ENCODE measurements at places on chromosomes 12 and 14.

GRCh38 chr12:120190985-120191480 lies 3.5 kb downstream of the GCN1 start:
- DNase-seq = no peak

DNA sequence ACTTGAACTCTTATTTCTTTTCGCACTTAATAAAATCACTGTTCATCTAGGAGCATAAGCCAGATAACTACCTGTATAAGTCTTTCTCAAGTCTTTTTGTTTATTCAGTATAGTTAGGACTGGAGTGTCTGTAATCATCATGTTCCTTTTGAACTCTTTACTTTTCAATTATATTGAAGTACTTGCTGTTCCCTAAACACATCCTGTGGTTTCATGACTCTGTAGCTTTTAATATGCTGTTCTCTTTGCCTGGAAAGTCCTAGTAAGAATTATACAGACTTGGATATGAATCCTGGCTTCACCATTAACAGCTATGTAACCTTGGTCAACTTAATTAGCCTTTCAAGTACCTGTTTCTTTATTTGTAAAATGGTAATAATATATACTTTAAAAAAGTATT lies 88.2 kb downstream of the CCDC91 start:
- no peak for DNase-seq

GRCh38 chr12:132029503-132030300 lies 80.0 kb downstream of the EP400 start:
- DNase-seq = no peak

DNA sequence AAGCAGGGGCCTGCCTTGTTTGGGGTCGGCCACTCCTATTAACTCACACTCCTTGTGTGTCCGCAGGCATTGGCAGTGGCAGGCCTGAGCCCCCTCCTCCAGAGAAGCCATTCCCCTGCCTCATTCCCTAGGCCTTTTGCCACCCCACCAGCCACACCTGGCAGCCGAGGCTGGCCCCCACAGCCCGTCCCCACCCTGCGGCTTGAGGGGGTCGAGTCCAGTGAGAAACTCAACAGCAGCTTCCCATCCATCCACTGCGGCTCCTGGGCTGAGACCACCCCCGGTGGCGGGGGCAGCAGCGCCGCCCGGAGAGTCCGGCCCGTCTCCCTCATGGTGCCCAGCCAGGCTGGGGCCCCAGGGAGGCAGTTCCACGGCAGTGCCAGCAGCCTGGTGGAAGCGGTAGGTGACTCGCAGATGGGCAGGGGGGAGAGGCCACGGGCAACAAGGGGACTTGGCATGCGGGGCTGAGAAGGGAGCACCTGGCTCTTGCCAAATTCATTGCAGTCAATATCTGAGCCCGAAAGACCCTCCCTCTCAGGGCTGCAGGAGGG lies 106.3 kb upstream of the FKBP4 start:
- DNase-seq = no peak

DNA sequence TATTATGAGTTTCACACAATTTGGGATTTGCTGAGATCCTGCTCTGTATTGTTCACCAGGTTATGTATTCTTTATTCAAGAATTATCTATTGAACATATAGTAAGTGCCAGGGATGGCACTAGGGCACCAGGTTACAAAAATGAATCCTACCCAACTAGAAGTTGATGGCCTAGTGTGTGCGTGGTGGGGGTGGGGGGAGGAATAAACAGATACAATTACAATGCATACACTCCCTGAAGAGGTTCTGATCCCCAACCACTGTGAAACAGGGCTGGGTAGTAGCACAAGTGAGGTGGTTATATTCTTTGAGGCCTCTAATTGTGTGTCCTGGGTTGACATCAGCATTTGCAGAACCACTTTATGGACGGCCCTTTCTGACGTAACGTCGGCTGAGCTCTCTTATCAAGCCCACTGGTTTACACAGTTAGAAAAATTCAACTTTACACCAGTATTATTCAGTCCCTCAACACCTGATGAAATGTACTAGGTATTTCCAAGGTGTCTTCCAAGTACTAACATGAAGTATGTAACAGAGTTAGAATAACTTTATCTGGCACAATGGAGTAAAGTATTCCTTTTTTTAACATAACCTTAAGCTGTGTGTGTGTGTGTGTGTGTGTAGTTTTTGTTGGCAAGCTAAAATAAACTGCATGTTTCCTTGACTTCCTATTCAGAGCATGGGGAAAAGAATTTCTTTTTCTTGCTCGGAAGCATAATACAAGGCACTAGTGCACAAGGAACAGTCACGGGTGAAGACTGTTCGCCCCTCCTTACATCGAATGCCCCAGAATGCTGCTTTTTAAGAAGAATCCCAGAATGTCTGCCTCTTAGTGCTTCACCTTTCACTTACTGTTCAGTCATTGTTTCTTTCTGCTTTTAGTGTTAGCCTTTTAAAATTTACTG lies 8.1 kb upstream of the GLRX5 start:
- no peak for DNase-seq

DNA sequence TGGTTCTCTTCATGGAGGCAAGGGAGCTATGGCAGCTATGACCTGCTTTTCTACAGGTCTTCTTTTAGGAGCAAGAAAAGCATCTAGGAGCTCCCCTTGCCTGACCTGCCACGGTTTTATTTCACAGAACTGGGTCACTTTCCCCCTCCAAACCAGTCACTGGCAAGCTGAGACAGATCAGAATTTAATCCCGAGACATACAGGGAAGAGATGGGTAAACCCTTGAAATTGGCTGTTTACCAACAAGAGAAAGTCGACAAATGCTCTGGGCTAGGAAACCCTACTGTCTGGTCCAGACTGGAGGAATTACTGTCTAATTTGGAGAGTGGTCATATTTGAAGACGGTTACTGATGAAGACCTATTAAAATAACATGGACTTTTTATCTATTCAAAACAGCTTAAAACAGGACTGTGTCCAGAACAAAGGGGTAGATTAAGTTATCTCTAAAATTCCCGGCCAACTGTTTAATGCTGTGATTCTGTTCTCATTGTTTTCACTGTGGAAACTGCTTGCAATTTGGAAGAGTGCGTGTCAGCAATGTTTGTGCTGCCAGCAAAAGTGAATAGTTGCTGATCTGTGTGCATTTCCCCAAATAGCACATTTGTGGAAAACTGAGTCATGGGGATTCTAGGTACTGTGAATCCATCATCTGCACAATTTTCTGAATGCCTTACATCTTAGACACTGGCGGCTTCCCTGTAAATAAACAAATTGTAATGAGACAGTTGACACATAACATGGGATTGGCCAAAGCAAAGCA lies 73.4 kb upstream of the EEA1 start:
- DNase-seq = no peak

DNA sequence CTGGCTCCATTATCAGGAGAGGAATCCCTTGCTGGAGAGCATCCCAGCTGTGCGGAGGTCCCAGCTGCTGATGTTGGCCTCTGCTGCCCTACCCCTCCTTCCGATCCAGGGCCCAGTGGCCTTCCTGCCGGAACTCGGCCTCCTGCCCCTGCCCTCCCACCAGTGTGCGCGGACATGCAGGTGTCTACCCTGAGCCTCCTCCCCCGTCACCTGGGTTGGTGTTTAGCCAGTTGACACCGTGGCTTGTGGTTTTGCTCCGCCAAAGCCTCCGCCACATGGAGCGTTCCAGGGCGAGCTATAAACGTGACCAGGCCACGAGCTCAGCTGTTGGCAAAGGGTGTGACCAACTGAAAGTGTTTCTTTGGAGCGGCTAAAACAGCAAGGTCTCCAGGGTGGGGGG lies 1104.3 kb downstream of the BCL11B start:
- DNase-seq = peak; percentile 28

GRCh38 chr12:131060011-131060703 lies 106.5 kb downstream of the ADGRD1 start:
- no peak for DNase-seq

GRCh38 chr14:64928239-64929013 lies 14.1 kb downstream of the GPX2 start:
- DNase-seq = no peak

- DNase-seq = no peak
Measured at GRCh38 chr14:30550335-30550734, 8.6 kb upstream of the G2E3 start.

DNA sequence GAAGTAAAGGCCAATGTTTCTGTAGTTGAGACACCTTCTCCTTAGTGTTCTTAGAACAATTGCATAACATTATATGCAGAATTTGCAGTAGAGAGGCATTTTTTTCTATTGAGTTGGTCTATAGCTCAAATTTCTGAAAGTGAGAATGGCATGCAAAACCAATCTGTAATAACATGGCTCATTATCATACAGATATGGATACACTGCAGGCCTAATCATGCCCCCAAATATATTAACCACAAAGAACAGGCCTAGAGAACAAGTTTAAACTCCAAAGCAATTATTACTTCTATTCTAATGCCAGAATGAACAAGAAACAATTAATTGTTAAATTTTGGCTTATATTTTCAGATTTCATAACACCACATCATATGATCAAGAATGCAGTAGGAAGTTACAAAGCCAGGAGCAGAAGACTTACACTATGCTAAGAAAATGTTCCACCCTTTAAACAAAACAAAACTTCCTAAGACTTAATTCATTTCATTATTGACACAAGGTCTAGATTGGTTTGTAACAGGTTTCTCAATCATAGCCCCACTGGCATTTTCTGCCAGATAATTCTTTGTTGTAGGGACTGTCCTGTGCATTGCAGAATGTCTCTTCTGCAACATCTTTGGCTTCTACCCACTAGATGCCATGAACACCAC lies 26.9 kb downstream of the TMTC1 start:
- no peak for DNase-seq

DNA sequence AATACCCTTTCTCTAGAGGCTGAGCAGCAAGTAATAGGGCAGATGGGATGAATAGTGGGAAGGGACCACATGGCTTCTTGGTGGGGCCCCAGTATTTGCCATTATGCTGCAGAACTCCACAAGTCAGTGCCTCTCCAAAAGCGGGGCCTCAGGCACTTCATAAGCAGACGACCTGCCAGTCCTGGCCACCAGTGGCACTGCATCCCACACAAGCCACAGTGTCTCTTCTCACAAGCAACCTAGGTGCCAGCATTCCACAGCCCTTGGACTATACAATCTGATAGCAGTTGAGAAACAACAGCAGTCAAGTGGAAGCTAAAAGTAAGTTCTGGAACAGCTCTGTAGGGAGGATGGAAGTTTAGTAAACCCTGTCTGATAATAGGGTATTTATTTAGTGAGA lies 4.2 kb upstream of the SLC8A3 start:
- no peak for DNase-seq

DNA sequence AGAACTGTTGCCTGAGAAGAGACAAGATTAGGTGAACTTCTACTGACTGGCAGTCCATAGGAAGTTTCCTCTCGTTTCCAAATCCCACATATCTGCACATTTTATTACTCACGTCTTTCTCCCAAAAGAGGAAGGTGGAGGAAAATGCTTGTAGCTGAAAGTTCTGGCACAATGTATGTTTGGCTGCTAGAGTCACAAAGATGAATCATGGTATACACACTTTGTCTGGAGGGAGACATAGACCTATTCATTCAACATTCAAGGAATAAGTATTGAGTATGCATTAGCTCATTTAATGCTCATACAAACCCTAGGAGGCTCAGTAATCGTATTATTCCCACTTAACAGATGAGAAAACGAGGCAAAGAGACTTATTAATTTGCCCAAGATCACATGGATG lies 291.8 kb downstream of the FOXN3 start:
- DNase-seq = no peak

- DNase-seq = no peak
Measured at GRCh38 chr12:52672321-52672933, 7.8 kb downstream of the KRT1 start.

DNA sequence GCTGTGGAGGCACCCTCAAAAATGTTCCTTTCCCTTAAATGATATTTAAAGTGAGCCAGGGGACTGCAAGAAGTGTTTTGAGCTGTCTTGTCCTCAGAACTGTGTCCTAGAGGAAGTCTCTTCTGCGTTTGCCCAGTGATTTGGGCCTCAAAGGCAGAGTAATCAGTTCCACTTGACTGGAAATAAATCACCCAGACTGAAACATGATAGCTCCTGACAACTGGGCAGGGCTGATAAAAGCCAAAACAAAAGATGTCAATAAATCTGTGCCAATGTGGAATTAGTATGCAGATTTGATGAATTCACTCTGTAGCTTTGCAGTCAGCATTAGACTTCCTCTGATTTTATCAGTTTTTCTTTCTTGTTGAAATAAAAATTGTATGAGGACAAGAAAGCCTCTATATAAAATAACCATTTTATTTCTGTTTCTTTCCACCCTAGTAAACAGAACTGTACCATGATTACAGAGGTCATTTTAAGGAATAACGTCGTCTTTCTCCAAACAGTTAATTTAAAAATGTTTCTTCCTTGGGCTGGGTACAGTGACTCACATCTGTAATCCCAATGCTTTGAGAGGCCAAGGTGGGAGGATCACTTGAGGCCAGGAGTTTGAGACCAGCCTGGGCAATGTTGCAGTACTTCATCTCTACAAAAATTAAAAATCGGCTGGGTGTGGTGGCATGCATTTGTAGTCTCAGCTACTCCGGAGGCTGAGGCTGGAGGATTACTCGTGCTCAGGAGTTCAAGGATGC lies 180.8 kb downstream of the ERC1 start:
- no peak for DNase-seq

DNA sequence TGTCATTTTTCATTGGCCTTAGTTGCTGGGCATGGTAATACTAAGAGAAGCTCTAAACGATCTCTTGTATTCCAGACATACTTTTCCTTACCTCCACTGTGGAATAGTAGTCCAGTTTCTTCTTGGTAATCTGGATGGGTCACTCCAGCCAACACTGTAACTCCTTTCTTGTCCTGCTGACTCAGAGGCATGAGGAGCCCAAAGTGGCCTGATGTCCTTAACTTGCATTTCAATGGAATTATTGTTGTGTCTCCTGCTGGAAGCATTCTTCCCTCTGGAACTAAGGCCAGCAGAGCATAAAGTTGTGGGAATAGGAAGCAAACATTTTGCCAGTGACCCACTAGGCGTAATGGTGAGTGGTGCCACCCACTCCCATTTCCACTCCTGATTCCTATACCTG lies 33.1 kb downstream of the DAAM1 start:
- no peak for DNase-seq

DNA sequence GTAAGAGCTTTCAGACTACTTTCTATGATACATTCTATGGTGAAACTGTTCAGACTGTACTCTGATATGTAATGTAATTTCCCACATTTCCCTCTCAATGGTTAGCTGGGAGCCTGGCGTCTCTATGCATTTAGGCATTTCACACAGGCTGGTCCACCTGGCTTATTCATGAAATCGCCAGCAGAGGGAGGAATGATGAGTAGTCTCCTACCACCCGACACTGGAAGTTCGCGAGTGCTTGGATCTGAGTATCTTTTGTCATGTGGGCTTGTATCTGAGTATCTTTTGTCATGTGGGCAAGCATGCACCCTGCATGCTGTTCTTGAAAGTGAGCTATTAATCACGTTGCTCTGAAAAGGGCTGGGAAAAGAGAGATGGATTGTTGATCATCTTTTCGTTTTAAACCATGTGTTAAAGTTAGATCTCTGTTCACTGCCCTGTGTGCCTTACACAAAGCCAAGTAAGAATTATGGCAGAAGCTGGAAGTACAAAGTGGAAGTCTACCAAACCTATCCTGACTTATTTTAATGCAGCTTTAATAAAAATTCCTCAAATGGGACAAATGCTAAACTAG lies 235.0 kb downstream of the ATP23 start:
- DNase-seq = no peak

Data from activated gamma-delta T cell treated with Interleukin-2 at 50 U/mL for 16 hours (primary cell).